Bronchial epithelial cell (primary cell): ENCODE measurements at places on chromosomes 1 and 21.

- no peak for DNase-seq
Measured at GRCh38 chr1:173856903-173857302, 10.9 kb downstream of the GAS5 start.

DNA sequence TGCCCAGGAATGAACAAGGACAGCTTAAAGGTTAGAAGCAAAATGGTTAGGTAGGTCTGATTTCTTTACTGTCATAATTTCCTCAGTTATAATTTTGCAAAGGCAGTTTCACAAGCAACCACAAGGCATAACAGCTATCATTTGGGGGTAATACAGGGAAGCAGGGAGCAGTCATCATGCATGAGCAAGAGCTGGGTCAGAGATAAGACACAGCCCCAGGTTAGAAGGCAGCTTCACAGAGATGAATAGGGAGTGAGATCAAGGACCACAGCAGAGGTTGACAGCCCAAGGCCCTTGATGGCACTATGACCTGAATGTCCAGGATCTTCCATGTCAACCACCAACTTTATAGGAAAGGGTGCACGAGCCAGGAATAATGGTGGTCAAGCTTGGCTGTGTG, 9.0 kb upstream of the CSRP1 start:
- peak; percentile 78 for DNase-seq

DNA sequence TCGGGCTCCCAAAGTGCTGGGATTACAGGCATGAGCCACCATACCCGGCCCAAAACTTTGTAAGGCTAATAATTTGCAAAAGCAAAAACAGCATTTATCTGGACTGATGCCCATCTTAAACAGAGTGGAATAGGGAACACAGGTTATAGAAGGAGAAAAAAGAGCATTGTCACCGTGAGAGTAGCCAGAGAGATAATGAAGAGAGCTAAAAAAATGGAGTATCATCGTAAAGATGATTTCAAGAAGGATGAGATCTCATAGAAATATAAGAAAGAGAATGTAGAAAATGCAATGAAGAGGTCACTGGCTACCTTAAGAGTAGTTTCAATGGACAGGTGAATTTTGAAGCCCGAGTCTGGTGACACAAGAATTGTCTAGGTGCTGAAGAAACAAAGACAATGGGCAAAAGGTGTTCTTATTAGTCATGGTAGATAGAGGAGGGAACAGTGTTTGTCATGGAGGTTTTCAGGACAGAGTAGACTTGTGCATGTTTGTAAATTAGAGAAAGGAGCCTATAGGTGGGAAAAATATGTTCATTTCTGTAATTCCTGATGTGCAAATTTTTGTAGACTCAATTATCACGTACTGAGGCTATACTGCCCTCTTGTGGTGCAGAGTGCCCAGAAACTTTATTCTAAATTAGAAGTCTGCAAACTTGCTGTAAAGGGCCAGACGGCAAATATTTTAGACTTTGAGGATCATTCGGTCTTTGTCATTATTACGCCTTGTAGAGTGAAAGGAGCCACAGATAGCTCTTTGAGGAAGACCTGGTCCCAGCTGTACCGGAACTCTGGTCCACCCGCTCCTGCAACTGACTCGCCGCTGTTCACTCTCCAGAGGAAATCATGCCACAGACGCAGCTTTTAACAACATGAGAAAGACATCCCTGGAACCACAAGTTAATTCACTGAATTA, 8.1 kb upstream of the TMEM183A start:
- DNase-seq = peak; percentile 56

DNA sequence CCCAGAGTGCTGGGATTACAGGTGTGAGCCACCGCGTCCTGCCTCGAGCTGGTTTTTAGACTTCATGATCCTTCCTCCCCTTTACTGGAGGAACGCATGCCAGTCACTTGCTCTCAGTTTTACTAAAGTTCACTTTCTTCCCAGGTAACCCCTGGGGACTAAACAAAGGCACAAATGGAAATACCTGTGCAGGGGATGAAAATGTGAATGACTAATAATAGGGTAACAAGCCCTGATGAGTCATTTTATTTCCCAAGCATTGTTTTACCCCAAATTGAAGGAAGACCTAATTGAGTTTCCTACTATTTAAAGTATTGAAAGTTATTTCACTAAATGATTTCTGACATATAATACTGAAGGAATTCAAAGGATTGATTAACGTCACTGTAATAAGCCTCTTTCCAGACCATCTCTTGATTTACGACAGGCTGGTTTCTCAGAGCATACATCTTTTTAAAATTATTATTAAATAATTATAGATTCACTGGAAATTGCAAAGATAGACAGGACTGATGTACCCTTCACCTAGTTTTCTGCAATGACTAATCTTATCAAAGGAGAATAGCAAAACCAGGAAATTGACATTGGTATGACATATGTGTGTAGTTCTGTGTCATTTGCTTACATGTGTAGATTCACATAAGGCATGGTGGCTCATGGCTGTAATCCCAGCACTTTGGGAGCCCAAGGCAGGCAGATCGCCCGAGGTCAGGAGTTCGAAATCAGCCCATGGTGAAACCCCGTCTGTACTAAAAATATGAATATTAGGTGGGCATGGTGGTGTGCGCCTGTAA, 53.2 kb upstream of the SOD1 start:
- DNase-seq = peak; percentile 59

GRCh38 chr21:45607909-45608295, 35.6 kb upstream of the PCBP3 start:
- DNase-seq = no peak

DNA sequence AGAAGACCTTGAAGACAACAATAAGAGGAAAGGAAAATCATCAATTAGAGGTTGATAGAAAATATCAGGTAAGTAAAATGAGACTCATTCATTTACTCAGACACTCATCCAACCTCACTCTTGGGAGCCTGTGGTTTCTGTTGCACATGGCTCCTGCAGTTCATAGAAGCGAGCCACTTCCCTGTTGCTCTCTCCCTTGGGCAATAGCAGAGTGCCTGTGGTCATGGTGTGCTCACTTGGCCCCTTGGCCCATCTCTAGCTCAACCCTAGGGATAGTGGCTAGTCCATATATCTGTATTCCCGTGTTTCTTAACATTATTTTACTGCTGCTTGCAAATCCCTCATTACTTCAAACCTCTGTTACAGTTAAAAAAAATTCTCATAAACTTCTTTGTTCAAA, 368.6 kb downstream of the PTPRC start:
- DNase-seq = peak; percentile 18

DNA sequence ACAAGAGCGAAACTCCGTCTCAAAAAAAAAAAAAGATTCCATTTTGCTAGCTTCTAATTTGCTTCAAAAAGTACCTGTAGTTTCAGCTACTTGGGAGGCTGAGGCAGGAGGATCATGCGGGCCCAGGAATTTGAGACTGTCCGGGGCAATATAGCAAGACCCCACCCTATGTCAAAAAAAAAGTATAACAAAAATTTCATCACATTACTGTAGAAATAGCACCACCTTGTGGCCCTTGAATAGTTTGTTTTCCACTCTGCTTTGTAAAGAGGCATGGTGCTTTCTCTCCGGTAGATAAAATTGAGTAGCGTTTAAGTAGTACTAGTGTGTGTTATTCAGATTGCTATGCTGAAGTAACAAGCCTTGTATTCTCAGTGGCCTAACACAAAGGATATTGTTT, 18.2 kb upstream of the MSTO1 start:
- peak; percentile 54 for DNase-seq

DNA sequence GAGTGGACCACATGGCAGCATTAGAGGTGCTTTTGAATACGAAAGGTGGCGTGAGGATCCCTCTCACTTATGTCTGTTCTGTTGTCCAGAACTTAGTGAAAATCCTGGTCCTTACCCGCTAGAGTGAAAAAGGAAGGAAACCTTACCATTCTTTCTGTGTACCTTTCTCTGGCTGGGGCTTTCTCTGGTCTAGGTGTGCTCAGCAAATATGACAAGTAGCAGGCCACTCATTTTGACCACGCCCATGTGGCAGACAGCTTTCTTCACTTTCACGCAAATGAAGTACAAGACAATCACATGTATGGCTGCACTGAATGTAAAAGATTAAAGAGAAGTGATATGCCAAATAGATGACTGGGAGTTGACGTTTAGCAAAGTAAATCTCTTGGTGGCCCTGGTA, 131.9 kb downstream of the FGGY start:
- no peak for DNase-seq

GRCh38 chr1:101484689-101485338, 248.0 kb downstream of the S1PR1 start:
- DNase-seq = no peak

- no peak for DNase-seq
Measured at GRCh38 chr1:53982763-53983104, 35.3 kb downstream of the LDLRAD1 start.

- DNase-seq = no peak
Measured at GRCh38 chr1:119397986-119398385, 17.0 kb upstream of the HSD3B2 start.

DNA sequence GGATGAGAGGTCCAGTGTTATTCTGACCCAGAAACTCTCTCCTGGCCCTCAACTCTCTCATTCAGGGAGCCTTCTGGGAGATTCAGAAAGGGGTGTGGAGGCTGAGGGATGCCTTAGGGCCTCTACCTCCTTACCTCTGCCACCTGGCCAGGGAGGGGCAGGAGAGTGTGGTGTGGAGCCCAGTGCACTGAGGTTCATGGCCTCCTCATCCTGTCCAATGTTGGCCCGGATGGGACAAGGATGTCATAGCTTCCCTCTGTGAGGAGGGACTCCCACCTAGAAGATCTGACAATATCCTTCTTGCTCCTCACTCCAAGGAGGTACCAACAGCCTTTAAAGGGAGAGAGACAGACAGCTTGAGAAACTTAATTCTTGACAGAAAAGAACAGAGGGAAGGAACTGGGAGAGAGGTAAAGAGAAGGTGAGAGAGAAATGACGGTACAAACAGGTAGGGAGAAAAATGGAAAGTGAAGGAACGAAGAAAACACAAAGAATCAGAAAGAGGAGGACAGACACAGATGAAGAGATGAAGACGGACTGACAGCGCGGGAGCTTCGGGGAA, 779 bp downstream of the BEND5 start:
- DNase-seq = no peak

GRCh38 chr1:20726932-20727745, 5.4 kb downstream of the SH2D5 start:
- DNase-seq = no peak

- no peak for DNase-seq
Measured at GRCh38 chr1:200310824-200311223, 99.0 kb downstream of the ZNF281 start.

GRCh38 chr1:20079661-20080305, 9.8 kb downstream of the PLA2G5 start:
- no peak for DNase-seq

DNA sequence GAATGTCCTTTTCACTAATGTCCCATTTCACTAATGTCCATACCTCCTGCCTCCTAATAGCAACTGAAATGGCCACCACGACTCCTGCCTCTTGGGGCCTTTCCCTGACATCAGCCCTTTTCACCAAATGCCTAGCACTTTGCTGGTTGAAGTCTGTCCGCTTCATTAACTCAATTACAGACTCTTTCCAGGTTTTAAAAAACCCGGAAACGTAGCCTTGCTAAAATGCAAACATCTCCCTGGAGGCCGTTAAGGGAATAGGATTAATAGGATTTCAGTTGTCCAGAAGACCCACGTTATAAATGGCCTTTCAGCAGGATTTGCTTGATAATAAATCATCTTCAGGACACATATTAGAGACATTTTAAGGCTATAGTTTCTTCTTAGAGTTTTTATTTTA, 25.7 kb upstream of the ERO1B start:
- no peak for DNase-seq

DNA sequence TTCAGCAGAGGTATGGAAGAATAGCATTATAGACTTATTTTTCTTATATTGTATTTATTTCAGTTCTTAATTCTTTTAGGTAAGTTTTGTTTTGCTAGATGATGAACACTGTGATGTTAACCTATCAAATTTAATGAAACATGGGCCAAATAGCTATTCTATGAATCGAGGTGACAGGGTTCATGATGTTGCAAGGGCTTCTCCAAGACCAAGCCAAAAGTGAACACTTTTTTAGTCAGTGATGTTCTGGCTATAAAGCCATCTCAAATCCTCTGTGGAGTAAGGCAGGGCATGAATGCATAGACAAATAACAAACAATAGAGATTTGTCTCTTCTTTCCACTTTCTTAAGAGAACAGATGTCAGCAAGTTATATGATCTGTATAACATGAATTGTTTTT, 26.7 kb downstream of the C1orf146 start:
- DNase-seq = peak; percentile 3

DNA sequence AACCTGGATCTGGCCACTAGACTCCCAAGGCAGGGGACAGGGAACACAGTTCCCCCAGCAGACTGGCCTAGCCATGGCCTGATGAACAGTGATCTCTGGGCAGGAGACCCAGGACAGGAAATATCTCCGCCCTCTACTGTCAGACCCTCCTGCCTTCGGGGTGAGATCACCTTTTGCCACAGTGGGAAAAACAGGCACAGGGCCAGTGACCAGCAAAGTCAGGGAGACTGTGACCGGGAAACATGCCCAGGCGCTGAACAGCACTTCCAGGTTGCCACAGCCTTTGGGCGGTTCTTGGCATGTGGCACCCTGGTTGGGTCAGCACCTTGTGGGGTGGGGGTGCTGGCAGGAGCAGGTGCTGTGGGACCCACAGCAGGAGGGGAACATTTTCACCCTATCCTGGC, 8.9 kb upstream of the ZNF669 start:
- DNase-seq = peak; percentile 24

DNA sequence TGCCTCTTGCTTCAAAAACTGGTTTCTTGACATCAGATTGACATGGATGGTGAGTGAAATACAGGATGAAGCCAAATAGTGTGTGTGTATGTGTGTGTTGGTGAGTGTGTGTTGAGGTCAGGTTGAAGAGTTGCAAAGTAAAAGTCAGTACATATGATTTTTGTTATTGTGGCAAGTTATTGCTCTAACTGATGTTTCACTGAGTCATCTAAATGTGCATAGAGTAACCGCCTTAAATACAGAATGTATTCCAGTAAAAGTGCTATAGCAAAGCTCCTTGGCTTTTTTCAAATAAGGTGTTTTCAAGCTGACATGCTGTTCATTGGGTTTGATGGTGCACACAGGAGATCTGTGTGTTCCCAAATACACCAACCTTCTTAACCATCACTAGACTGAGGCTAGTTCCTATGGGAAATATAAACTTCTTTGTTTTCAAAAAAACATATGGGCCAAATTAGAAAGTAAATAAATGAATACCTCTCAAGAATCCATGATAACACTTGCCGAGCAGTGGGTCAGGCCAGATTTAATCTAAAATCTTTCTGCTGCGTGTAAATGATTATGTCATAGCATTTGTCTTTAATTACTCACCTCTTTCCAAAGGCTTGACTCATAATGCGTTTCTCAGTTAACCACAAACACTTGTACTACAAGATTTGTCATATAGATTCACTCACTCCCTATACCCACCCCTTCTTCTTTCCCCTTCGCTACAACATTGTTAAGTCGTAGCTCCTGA, 151.1 kb downstream of the LYPLAL1 start:
- DNase-seq = peak; percentile 97

GRCh38 chr1:168553680-168554553, 10.1 kb upstream of the XCL2 start:
- no peak for DNase-seq

DNA sequence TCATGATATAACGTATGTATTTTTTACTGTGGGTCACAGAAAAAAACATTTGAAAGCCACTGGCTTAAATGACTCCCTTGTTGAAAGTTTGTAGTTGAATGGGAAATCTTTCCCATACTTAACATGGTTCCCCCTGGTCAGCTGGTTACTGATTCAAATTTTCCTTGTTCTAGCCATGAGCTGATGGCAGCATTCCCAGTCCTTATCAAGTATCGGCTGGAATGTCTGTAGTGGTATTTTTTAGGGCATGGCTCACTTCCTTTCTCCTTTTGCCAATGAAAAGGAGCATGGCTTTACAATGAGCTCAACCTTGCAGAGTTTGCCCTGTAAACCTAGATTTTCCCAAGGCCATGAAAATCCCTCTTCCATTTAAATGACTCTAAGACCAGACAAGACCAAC, 55.7 kb downstream of the GIPC2 start:
- DNase-seq = peak; percentile 92
